ENCODE measurements at places on chromosomes 7 and 10.

DNA sequence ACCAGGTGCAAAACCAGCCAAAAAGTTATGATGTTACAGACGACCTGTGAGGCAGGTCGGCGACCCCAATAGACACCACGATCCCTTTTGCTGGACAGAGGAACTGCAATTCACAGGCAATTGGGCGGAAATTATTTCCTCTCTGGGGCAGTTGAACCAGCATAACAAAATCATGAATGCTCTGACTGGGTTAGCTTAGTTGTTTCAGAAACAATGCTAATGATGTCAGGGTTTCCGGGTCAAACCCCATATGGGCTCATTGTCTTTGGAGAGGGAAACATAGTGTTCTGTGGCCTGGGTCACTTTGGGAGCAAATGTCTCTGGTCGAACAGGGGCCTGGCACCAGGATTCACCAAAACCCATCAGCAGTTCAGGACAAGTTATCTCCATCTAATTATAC, 669.1 kb upstream of the NRP1 start:
- no peak for DNase-seq

GRCh38 chr7:137006293-137006692, 137.8 kb downstream of the CHRM2 start:
- DNase-seq, result no peak

DNA sequence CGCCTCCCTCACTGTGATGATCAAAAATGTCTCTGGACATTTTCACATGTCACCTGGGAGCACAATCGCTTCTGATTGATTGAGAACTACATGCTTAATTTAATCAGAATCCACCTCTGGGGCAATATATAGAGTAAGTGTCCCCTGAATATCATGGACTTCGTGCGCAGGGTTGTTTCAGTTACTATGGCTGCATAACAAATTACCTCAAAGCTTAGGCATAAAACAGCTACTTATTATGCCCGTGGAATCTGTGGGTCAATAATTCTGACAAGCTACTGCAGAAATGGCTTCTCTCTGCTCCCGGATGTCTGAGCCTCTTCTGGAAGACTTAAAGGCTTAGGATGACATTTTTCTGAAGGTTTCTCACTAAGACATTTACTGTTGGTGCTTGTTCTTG, 334.4 kb downstream of the GPR158 start:
- DNase-seq, result no peak

GRCh38 chr7:36310897-36311296, 78.8 kb upstream of the ANLN start:
- DNase-seq, result no peak

GRCh38 chr7:112122798-112123197, 83.4 kb downstream of the DOCK4 start:
- DNase-seq, result peak; percentile 27

DNA sequence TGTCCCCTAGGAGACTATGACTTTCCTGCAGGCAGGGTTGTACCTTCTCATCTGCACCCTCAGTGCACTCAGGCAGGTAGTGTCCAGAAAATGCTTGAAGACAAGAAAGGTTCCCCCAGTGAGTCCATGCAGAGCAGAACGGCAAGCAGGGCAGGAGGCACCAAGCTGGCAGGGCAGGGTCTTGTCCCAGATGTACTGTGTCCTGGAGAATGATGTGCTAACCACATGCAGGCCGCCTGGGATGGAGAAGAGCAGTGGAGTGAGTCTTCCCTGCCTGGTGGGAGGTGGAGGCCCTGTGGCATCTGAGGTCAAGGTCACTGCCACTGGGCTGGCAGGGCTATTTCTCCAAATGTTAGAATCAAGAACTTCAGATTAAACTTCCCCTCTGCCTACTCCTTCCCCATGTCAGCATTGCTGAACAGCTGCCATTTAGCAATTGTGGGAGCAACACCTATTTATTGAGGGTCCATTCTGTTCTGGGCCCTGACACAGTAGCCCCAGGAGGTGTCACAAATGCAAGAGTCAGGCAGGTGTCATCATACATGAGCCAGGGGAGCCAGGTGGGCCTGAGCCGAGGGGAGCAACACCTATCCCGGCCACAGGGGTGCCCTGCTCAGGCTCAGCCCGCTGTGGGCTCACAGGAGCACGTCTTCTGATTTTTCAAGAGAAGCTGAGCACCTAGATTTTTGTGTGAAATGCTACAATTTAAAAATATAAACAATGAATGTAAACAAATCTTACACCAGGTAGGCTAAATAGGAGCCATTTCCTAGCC, 34.1 kb downstream of the PTPRE start:
- DNase-seq, result no peak

- DNase-seq, result peak; percentile 91
These were observed 17.2 kb upstream of the MNX1 start for GRCh38 chr7:157027568-157028198.

- DNase-seq, result peak; percentile 6
These were observed 1.2 kb downstream of the STRIP2 start for GRCh38 chr7:129435414-129435829.

DNA sequence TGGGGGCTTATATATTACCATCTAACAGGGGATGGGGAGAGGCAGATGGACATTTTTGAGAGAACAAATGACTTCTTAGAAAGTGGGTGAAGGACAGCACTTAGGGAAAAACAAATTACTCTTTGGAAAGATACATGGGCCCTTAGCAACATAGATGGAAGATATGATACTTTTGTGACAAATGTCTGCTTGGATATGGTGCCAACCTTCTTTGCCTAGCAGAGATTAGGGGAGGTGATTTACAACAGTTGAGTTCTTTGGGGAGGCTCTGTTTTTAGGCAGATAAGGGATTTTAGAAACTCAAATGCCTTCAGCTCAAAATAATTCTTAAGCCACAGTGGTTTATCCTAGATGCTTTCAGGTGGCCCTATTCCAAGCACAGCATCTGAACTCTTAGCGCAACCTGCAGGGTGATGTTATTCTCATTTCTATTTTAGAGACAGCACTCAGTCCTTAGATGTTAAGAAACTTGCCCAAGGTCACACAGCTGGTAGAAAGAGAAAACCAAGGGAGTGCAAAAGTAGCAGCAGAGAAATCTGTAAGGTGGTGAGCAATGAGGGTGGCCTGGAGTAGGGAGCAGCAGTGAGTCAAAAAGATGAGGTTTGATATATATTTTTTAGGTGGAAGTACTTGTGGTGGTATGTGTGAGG, 75.1 kb upstream of the KMT2E start:
- DNase-seq, result no peak

- DNase-seq, result no peak
These were observed 208.9 kb downstream of the TMEM26 start for GRCh38 chr10:61244261-61244775.

DNA sequence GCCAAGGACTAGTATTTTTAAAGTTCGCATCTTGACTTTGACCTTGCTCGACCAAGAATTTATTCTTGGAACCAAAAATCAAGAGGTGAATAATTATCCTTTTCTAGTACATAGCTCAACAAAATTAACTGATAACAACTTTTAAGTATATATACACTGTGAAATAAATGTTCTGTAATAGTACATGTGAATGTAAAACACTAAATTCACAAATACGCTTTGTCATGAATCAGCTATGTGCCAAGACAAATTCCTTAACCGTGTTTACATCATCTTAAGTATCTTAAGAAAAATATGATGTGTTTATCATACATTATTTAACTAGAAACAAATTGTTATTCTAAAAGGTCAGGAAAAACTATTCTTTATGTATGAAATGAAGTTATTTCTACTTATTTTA, 83.3 kb downstream of the CUL2 start:
- peak; percentile 69 for DNase-seq

- no peak for DNase-seq
These were observed 244.2 kb upstream of the PLXDC2 start for GRCh38 chr10:19572056-19572455.

DNA sequence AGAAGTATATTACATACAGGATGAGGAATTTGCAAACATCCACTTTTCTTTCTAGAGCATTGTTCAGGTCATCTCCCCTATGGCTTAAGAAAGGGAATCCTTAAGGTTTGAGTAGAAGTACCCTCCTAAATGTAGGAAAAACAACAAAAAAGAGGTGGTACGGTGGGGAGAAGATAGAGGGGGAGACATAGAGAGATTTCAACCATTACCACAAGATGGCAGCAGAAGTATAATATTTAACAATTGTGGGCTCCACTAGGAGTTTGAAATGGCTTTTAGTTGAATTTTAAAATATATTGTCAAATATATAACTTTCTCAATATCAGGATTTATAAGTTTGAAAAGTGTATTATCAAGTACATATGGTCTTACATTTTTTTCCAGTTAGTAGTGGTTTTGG, 72.7 kb upstream of the PRKG1 start:
- DNase-seq, result peak; percentile 54

- peak; percentile 20 for DNase-seq
These were observed 96.5 kb downstream of the OTUD1 start for GRCh38 chr10:23535381-23535780.

DNA sequence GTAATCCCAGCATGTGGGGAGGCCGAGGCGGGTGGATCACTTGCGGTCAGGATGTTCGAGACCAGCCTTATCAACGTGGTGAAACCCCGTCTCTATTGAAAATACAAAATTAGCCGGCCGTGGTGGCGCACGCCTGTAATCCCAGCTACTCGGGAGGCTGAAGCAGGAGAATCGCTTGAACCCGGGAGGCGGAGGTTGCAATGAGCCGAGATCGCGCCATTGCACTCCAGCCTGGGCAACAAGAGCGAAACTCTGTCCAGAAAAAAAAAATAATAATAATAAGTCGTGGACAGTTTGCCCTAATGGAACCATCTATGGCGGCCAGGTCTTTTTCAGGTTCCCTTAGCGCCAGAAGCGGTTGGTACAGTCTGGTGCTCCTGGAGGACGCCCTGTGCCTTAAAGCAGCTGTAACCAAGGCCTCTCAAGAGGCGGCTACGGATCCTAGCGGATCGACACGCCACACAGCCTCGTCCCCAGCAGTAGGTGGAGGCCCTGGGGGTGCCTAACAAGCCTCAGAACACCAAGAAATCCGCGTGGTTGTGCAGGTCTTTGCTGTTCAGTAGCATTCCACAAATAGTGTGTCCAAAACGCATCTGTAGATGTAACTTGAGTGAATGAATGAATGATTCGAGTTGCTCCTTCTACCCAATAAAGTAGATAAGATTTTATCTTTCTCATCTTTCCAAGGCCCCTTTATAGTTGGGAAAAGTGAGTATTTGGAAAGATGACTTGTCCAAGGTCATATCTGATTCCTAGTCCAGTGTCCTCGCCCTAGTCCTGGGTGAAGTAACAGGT, 982 bp downstream of the PGAM1 start:
- DNase-seq, result peak; percentile 43

GRCh38 chr7:1692515-1693418, 22.7 kb downstream of the ELFN1 start:
- no peak for DNase-seq
